ENCODE measurements at places on chromosomes 1 and 21. TPM values are rescaled to one million over a fixed set of nuclear protein-coding genes. Genes with fewer than 3 reads are reported as not detected.

Gene FCRLB
- 0.97 TPM for total RNA-seq

Gene RIPK4
- not detected for total RNA-seq

DNA sequence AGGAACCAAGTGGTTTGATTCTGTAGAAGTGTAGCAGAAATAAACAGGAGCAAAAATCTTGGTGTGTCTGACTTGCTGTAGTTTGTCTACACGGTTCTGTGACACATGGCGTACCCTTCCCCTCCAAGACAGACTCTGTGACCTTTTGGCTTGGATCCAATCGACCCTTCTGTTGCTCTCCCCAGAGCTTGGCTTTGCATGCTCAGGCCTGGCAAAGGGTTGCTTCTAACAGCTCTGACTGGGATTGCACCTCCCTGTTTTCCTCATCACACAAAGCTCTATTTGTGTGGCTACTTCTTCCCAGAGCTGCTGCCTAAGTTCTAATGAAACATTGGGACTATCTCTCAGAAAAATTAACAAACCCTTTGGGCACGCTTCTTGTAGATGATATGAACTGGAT, 24.0 kb downstream of the NGF start:
- no peaks in the 10 kb centered on the region for H3K27me3 ChIP-seq
- no peak overlapping the region for H3K27ac ChIP-seq
- no peaks in the 10 kb centered on the region for H3K36me3 ChIP-seq
- H3K4me1 ChIP-seq, result no peaks in the 10 kb centered on the region
- DNase-seq, result no peak
- no peak overlapping the region for H3K4me3 ChIP-seq

Gene GOLT1A
- not detected for total RNA-seq
